ENCODE measurements at places on chromosomes 16 and 17. TPM values are rescaled to one million over a fixed set of nuclear protein-coding genes. Genes with fewer than 3 reads are reported as not detected.

The ZNF668 gene
- 14.7 TPM for total RNA-seq

The FOXC2 gene
- 5.6 TPM for total RNA-seq

The ARL16 gene
- total RNA-seq: 45.0 TPM

The CCDC154 gene
- total RNA-seq: 0.32 TPM

The TMEM100 gene
- 0.07 TPM for total RNA-seq

The TNP2 gene
- not detected for total RNA-seq

The KATNIP gene
- 13.7 TPM for total RNA-seq
